ENCODE measurements at places on chromosomes 7 and 10.

DNA sequence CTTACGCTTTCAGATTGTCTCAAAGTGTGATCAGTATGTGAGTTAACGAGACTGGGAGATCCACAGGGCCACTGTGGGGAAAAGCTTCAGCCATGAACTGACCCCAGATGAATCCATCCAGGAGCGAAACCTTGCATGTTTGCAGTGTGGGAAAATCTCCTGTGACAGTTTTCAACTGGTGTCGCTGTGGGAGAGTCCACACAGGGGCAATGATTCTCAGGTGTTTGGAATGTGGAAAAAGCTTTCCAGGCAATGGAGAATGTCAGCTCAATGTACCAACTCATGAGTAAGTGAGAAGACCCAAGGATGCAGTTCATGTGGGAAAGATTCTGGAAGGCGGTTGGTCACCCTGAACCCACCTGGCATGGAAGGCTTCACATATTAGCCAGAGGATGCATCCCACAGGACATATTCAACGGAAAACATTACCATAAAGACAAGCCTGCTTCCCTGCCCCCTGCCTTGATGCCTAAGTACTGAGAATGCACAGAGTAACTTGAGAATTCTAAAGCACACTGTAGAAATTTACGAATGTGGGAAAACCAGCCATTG is 204.1 kb upstream of the BMPER start:
- DNase-seq = no peak

DNA sequence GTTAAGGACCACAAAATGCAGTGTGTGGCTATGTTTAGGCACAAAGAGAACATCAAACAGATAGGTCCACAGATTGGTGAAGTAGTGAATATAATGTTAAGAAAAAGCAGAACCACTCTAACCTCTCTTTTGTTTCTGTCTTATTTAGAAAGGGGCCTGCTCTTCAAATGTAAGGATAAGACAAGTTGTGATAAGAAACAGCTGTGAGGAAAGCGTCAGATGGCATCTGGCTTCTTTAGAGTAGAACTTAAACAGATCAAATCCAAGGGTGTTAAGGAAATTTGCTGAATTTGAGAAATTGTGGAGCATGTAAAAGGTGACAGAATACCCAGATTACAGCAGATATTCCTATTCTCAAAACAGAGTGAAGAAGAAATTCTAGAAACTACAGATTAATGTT is 151.0 kb upstream of the LRGUK start:
- no peak for DNase-seq

GRCh38 chr7:124765401-124766352 is at the start of gene GPR37:
GPR37 (minus strand) TSS chr7:124765792; CDS start chr7:124764976, 816 bp downstream.
- DNase-seq = no peak

GRCh38 chr10:8640878-8641277 is 586.4 kb downstream of the GATA3 start:
- DNase-seq = no peak

DNA sequence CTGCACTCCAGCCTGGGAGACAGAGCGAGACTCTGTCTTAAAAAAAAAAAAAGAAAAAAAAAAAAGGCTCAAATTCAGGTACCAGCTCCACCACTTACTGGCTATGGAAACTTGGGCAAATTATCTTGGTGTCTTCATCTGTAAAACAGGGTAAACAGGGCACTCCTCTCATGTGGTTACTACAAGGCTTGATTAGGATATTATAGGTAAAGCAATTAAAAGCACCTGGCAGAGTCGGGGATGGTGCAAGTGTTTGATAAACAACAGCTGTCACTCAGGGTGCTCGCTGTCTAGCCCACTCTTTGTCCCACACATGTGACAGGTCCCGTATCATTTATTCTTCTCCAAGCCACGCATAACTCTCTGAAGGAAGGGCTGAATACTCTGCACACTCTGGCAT is 96.9 kb downstream of the SORBS1 start:
- DNase-seq = no peak

All from stimulated activated CD8-positive, alpha-beta memory T cell treated with anti-CD3 and anti-CD28 coated beads, Interleukin-15, amount 100 ng/mL, for 24 hours (primary cell).